ENCODE measurements at places on chromosomes 2 and 18.

- no peak for DNase-seq
Measured at GRCh38 chr2:145748927-145749326, 1229.0 kb upstream of the ZEB2 start.

DNA sequence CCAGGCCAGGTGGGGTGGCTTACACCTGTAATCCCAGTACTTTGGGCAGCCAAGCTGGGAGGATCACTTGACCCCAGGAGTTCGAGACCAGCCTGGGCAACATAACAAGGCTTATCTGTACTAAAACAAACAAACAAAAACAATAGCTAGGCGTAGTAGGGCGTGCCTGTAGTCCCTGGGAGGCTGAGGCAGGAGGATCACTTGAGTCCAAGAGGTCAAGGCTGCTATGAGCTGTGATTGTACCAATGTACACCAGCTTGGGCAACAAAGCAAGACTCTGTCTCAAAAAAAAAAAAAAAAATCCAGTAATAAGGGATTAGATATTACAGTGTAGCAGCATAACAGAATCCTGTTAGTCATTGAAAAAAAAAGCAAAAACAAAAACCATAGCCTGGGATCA, 223.2 kb upstream of the FOSL2 start:
- no peak for DNase-seq

GRCh38 chr2:23944527-23944926, 4.3 kb downstream of the UBXN2A start:
- DNase-seq: peak; percentile 22

DNA sequence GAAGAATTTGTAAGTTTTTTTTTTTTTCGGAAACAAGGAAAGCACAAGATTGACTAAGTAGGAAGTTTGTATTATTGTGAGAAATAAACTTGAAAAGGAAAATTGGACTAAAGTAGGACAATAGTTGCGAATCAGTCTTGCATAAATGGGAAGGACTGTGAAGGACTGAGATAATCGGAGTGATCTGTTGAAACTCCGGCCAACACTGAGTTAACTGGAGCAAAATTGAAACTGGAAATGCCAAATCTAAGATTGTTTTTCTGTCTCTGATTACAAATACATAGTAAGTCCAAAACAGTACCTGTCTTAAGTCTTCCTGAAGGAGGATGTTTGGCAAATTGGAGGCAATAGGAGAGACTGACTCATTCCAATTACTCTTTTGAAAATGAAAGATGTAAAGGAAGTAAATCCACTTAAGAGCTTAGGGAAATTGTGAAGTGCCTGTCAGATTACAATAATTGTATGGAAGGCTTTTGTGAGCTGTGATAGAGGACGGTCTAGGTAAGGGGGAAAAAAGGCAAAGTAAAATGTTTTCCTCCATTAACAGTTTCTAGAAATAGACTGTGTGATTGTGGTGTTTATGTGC, 204.9 kb upstream of the CYRIA start:
- DNase-seq: no peak

- no peak for DNase-seq
Measured at GRCh38 chr18:45383228-45383627, 232.0 kb upstream of the SLC14A2 start.

GRCh38 chr2:43759195-43759594, 14.6 kb upstream of the DYNC2LI1 start:
- DNase-seq: no peak

DNA sequence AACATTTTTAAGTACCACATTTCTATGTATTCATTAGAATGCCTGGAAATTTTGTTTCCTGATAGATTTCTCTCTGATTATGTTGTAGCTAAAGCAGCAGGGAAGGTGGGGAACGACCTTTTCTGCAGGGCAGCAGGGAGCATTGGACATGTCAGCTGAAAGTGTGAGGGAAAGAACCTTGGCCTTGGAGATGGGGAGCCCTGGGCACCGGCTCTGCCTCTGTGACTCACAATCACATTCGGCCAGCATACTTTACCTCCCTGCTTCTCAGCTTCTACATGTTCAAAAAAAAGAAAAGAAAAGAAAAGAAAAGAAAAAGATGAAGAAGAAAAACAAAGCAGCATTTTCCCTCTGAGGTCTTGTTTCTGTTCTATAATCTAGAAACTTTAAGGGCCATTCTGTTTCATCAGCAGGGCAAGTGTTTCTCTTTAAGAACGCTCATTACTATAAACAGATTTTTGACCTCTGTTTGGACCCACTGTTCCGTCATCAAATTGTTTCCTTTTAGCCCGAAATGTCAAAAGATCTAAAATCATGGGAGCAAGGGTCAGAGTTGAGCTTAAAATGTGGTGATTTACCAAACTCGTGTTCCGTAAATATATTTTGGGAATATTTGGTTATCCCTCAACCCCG, 27.9 kb downstream of the SETBP1 start:
- DNase-seq: no peak

- no peak for DNase-seq
Measured at GRCh38 chr2:146561996-146562395, 1282.8 kb upstream of the ACVR2A start.

GRCh38 chr2:196099916-196100315, 31.3 kb upstream of the DNAH7 start:
- no peak for DNase-seq

DNA sequence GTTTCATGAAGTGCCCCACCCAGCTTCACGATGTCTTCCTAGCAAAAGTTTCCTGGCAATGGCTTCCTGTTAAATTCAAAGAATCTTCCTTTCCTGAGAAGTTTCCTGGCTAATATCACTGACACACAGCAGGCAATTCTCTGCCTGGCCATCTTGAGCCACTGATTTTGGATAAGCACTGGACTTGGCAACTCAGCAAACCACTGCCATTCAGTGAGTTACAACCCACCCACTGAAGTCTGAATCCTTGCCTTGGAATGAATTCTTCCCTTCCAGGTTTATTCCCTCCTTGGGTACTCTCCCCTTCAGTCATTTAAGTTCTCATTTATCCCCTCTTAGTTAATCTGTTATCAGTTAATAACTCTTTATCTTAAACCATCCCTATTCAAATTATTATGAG, 426.0 kb downstream of the MBD2 start:
- no peak for DNase-seq

DNA sequence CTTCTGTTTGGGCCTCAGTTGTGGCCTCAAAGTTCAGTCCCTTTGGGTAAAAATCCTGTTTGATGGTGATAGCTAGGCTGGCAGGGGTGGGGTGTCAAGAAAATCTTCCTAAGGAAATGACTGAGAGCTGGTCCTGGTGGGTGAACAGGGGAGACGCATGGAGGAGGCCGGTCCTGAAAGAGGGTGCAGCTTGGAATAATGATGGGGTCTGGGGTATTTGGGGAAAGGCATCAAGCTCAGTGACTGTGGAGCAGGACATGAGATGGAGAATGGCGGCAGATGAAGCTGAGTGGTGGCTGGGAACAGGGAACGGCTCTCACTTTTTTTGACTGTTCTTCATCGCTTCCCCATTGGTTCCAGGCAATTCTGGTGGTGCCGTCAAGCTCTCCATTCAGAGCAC, 140.7 kb upstream of the PKDCC start:
- DNase-seq: no peak

DNA sequence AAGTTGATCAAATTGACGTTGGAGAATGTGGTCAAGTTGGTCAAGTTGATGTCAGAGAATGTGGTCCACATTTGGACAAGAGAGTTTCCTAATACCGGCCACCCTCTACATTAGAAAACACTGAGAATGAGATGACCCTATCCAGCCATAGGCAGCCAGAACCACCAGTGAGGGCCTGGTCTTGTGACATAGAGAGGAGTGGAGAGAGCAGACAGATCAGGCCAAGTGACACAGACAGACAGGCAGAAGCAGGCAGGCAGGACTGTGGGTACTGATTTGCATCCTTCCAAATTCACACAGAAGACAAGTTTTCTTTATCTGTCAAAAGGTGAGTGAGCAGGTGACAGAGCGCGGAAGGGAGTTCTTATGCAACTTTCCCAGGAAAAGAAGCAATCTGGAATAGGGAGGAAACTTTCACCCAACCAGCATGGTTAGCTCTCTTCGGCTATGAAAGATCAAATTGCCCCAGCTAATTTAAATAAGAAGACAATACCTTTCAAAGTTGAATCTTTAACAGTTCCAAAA, 109.1 kb upstream of the PID1 start:
- DNase-seq: no peak

GRCh38 chr18:64966667-64967066, 784.1 kb upstream of the CDH7 start:
- DNase-seq: peak; percentile 58

- DNase-seq: no peak
Measured at GRCh38 chr2:237057893-237058300, 27.8 kb upstream of the COPS8 start.

DNA sequence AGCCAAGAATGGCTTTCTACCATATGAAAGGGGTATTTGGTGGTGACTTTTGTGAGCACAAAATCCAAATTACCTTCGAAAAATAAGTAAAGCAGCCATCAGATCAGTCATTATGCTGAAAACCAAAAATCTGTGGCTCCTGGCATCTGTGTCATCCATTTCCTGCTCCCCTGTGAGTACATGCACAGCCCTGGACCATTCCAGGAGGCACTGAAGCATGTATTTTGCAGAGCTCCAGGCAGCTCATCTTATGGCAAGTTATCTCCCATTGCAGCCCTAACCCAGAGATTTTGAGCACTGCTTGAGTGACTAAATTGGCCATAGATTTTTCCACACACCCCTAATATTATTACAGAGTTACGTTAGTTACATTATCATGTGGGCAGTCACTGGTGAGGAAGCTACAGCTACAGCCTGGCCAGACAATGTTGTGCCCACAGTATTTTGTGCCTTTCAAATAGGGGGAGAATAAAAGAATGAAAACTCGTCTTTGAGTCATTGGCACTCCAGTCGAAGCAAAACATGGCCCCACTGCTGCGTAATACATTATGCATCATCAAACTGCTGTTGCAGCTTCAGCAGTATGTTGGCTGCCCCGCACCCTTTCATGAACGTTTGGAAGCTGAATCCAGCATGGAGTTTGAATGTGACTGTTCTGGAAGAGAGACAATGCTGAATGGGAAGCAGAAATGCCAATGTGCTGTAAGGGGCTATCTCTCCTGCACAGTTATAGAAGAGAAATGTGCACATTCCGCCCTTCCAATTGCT, 702.2 kb downstream of the RNF144A start:
- no peak for DNase-seq

GRCh38 chr2:240948905-240949790, 43.0 kb downstream of the CROCC2 start:
- peak; percentile 23 for DNase-seq

DNA sequence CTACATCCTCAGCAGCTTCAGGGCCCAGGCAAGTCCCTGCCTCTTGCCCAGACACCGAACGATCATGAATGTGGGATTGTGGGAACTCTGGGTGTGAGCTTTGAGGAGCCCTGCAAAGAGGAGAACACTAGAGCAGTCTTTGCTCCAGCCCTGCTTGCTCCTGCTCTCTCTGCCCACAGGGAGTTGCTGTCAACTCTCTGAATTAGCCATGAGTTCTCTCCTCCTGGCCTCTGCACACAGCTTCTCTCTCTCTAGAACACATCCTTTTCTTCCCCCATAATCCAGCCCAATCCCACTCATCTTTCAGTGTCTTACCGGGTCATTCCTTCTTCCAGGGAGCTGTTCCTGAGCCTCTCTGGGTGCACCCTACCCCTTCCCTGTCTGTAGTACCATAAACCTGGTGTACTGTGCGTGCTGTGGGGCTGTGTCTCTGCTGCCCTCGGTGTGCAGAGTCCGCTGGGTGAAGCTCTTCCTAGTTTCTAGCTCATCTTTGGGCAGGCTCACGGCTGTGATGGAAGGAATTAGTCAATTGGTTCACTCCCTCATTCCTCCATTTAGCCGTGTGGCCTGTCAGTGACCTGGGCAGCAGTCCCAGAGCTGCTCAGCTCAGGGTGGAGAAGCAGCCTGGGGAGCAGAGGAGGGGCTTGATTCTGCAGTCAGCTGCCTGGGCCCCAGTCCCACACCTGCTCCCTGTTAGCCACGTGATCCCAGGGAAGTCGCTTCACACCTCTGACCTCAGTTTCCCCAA, 132.9 kb upstream of the HDAC4 start:
- peak; percentile 57 for DNase-seq

- DNase-seq: no peak
Measured at GRCh38 chr2:134123332-134123731, 130.5 kb upstream of the MGAT5 start.

DNA sequence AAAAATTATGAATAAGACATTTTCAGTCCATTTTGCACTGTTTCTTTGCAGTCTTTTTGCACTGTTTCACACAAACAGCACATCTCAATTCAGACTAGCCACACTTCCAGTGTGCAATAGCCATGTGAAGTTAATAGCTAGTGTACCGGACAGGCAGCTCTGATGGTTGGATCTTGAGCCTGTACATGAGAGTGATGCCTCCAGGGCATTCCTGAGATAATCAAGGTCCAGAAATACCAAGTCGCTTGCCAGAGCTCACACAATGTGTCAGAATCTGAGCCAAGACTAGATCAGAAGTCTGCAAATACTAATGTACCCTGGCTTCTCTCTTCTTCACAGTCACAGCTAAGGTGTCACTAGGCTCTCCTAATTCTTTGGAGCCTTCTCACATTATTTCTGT, 180.2 kb downstream of the OSR1 start:
- no peak for DNase-seq

DNA sequence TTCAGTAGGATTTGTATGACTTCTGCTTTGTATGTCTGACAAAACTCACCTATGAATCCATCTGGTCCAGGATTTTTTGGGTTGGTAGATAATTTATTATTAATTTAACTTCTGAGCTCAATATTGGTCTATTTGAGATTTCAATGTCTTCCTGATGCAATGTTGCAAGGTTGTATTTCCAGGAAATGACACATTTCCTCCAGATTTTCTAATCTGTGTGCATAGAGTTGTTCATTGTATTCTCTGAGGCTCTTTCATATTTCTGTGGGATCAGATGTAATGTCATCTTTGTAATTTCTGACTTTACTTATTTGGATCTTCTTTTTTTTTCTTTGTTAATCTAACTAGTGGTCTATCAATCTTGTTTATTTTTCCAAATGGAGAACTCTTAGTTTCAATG, 584.7 kb upstream of the SETBP1 start:
- no peak for DNase-seq

DNA sequence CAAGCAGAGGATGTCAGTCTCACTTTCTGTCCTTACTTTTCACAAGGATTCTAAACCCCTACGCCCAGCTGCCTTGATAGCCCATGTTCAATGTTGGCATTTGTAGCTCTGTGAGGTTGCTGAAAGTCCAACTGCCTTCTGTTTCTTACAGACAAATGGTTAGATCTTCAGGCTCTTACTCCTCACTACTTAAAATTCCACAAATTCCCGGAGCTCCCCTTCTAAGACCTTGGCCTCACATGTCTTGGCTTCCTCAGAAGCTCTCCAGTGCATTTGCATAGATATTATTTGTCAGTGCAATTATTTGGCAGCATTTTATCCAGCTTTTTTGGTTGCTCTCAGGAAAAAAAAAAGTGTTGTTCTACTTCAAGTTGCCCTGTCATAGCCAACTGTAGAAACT, 453.7 kb upstream of the CELF4 start:
- no peak for DNase-seq

GRCh38 chr2:105895990-105896764, 151.5 kb downstream of the NCK2 start:
- no peak for DNase-seq

- DNase-seq: no peak
Measured at GRCh38 chr18:69636529-69637301, 236.0 kb downstream of the DOK6 start.

Measured in heart left ventricle (tissue), 16 donors.